ENCODE measurements at places on chromosomes 4 and X.

DNA sequence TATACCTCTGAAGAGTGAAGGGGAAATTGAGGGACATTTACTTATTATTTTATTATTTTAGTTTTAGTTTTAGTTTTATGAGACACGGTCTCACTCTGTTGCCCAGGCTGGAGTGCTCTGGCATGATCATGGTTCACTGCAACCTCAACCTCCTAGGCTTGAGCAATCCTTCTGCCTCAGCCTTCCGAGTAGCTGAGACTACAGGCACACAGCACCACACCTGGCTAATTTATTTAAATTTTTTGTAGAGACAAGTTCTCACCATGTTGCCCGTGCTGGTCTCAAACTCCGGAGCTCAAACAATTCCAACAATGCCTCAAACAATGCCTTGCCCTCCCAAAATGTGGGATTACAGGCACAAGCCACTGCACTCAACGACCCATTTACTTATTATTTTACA is 68.4 kb upstream of the BMP2K start:
- no peak for DNase-seq

GRCh38 chr4:162952232-162952631 is 214.5 kb downstream of the NAF1 start:
- DNase-seq: no peak

DNA sequence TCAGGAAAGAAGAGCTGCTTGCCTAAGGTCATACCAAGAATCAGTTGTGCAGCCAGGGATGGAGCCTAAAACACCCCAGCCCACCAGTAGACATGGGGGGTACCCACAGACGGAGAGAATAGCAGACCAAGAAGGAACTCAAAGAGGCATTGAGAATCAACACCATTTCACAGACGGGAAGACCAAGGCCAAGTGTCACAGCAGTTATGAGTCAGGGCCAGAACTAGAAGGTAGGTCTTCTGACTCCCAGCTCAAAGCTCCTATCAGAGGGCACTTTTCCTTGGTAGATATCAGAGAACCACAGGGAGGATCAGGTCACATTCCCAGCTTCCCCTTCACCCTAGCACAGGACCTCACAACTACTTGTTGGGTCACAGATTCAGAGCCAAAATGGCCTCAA is 14.5 kb downstream of the OTUD5 start:
- DNase-seq: no peak

DNA sequence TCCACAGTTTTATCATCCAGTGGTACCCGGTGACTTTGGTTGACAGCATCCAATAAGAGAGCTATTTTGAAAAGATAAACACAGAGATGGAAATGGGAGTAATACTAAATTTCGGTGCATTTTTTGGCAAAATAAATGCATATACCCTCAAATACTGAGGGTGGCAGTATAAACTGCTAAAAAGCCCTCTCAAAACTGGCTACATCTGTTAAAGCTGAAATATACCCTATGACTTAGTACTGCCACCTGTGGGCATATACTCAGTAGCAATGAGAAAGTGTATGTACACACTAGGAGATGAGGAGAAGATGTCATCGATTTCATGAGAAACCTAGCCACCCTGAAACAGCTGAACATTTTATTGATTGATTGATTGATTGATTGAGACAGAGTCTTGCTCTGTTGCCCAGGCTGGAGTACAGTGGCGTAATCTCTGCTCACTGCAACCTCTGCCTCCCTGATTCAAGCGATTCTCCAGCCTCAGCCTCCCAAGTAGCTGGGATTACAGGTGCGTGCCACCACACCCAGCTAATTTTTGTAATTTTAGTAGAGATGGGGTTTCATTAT is 12.2 kb upstream of the TMEM128 start:
- peak; percentile 51 for DNase-seq

- DNase-seq: no peak
Measured at GRCh38 chr4:37666625-37667071, 19.5 kb downstream of the RELL1 start.

GRCh38 chr4:18767921-18768320 is 746.4 kb upstream of the LCORL start:
- DNase-seq: no peak

- peak; percentile 62 for DNase-seq
Measured at GRCh38 chrX:40304115-40304514, 206.4 kb upstream of the BCOR start.

- no peak for DNase-seq
Measured at GRCh38 chr4:100240008-100240407, 49.7 kb upstream of the DDIT4L start.

DNA sequence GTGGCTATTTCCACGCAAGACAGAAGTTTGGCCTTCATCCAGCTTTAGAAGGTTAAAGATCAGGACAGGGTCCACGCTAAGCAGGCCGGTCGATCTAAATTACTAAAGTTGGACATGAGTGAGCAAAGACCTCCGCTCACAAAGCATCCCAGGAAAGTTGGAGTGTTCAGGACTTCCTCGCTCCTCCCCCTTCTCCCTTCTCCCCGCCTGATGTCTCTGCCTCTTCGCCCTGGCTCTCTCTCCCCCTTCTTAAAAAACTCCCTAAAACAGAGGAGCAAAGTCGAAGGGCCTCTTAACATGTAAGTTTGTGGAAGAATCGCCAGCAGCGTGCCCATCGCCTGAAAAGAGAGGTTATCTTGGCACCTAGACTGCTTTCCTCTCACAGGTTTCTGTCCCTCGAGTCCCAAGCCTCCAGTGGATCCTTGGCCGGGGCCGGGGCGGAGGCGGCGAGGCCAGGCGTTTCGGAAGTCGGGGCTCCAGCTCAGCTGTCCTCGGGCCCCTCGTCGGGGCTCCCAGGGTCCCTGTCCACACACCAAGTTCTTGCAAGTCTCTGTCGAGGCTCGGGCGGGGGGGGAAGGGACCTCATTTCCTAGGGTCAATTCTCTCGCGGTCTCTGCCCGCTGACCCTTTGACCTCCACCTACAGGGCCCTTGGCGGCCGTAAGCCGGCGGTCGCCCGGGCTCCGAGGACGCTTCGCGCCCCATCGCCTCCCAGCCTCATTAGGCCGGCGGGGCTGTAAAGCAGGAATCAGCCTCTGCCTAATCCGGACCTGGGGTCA is 7.6 kb downstream of the ZIC3 start:
- peak; percentile 90 for DNase-seq

GRCh38 chr4:112910109-112910736 is 139.2 kb upstream of the ANK2 start:
- no peak for DNase-seq

DNA sequence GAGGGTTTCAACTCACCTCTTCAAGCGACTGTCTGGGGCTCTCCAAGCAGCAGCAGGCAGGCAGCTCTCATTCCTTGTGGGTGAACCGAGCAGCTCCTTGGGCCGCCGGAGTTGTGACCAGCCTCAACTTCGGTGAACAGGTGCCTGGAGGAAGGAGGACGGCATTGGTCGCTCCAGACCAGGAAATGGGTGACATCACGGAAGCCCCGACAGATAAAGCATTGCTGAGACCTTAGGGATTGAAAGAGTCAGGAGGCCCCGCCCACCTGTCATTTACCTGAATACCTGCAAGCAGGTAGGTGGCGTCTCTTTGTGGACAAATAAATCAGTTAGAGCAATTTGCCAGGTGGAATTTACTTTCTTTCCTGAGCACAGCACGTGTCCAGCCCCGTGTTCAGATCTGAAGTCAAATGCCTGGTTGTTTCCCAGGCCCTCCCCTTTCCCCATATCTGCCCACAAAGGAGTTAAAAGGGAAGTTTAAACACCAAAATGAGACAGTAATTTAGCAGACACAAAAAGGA is at the start of gene LNX1:
TSS of gene LNX1 (minus strand) at position 115 of the 521 bp plus-strand sequence. CDS start 17,484 bp downstream, outside the sequence.
- DNase-seq: peak; percentile 62

DNA sequence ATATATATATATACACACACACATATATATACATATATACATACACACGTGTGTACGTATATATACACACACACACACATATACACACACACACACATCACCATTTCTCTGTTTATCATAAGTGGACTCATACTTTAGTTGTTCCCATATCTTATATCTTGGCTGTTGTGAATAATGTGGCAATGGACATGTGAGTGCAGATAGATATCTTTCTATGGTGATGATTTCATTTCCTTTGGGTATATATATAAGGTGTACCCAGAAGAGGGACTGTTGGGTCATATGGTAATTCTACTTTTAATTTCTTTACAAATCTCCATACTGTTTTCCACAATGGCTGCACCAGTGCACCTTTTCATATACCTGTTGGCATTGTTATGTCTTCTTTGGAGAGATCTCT is 105.9 kb downstream of the LARP1B start:
- DNase-seq: no peak

GRCh38 chrX:100413229-100413628 is 3.2 kb upstream of the PCDH19 start:
- peak; percentile 65 for DNase-seq

DNA sequence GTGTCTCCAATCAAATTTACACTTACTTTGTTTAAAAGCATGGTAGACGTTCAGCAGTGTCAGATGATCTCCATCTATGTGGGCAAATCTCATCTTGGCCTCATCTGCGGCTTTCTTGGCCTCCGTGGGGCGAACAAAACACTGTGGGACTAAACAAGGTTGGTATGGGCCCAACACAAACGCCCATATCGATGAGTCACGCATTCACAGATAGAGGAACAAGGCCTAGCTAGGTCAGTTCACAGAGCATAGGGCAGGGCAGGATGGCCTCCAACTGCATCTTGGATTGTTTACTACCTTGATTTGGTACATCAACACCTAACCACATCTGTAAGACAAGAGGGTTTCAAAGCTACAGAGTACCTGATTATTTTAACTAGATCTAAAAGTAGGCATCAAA is 47.3 kb downstream of the DHX15 start:
- DNase-seq: no peak

- no peak for DNase-seq
Measured at GRCh38 chrX:37989304-37989703, 17.0 kb upstream of the SYTL5 start.

GRCh38 chr4:102390438-102390837 is 45.2 kb upstream of the SLC39A8 start:
- DNase-seq: no peak

DNA sequence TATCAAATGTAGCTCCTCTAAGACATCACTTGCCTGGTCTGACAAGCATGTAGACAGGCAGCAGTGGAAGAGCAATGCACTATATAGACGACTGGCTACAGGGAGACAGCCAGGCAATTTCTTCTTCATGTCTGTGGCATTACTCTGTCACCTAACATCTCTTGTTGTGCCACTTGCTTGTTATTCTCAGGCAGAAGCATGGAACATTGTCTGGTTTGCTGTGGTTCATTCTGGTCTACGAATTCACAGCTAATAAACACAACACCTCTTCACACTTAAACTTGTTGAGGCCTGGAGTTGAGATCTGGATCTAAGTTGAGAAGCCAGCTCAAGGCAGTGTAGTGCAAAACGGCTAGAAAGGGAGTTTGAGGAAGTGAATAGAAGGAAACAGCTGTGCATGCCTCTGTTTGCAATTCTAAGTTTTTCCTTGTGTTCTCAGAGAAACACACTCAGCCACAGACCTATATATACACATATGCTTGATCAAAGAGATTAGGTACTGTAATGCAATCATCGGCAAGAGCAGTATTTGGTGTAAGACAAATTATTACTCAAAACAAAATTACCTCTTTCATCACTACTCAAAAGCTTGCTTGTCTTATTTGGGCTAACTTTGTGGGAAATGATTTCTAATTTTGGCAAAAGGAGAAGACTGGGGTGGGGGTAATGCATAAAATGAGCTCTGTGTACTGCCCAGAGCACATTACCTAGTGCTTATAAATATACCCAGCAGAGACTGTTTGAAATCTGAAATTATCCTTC is 243.8 kb downstream of the PPP3CA start:
- DNase-seq: no peak

GRCh38 chr4:71444395-71444794 is 105.6 kb downstream of the SLC4A4 start:
- DNase-seq: no peak

GRCh38 chr4:5266991-5267390 is 215.7 kb downstream of the STK32B start:
- no peak for DNase-seq

DNA sequence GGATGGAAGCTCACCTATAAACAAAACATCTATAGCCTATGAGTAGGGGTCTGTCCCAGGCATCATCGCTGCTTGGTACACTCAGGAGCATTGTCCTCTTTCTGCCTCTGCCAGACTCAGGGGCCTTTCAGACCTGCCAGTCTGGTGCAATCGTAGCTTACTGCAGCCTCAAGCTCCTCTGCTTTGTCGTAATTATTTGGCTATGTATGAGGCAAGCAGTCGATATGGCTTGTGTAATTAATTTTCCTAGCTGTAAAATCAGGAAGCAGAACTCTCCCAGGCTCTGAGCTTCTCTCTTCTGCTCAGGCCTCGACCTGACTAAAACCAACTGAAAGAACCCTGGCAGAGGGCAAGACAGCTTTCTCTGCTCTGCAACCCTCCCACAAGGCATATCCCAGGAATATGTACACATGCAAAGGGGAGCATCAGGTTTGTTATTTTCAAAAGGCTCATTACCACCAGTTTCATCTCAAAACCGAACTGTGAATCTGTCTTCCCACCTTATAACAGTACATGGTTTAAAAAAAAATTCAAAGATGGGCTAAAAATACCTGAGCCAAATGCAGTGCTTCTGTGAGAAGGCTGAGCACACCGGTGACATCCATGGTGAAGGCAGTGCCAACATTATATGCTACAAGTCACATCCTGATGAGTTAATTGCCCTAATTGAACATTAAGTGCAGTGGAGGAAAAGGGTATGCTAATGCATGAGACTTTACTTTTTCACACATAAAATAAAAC is 309.2 kb upstream of the EMCN start:
- DNase-seq: no peak

DNA sequence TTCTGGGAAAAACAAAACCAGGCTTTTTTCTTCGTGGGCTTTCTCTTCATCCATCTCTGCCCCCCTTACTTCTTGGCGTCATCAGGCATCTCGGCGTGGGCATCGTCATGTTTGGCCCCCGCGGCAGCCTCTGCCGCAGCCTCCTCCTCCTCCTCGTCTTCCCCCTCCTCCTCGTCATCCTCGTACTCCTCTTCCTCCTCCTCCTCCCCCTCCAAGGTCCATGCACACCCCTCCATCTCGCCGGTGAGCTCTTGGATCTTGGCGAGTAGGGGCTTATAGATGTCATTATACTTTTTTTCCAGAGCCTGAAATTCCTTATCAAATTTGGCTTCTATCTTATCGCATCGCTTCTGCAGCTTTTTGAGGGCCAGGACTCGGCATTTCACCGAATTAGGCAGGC is 488 bp downstream of the NAP1L5 start:
- DNase-seq: peak; percentile 28

DNA sequence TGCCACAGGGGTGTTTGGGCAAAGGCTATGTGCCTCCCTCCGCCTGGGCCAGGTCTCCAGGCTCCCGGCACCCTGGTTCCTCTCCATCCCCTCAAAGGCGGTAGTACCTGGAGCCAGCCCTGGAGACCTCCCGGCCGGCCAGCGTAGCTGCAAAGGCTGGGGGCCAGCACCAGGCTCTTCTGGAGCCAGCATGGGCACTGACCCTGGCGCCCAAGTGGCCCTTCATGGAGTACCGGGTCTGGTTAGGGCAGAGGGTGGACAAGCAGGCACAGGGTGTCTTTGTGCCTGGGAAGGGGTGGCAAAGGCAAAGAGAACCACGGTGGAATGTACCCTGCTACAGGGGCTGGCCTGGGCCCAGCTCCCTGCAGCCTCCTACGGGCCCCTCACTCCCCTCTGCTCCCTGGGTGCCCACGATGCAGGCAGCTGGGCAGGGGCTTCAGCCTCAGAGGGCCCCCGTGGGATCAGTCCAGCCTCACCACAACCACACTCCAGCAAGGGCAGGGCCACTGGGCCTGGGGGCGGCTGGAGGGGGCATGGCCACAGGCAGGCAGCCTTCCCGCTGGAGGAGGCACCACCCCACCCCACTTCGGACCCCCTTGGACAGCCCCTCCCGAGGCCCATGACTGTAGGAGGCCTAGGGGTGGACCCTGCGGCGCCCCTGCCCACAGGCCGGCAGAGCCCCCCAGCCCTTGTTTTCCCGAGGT is 112.9 kb upstream of the NKX1-1 start:
- no peak for DNase-seq

- no peak for DNase-seq
Measured at GRCh38 chr4:72918362-72918761, 151.2 kb downstream of the COX18 start.
